ENCODE measurements at places on chromosomes 16 and 17. TPM values are rescaled to one million over a fixed set of nuclear protein-coding genes. Genes with fewer than 3 reads are reported as not detected.

HIRIP3 gene
- 11.5 TPM for total RNA-seq

CES3 gene
- 1.3 TPM for total RNA-seq

ZNF200 gene
- total RNA-seq, result 4.8 TPM

OR1F1 gene
- not detected for total RNA-seq

RHBDF1 gene
- total RNA-seq, result 0.75 TPM

KRTAP4-9 gene
- total RNA-seq, result not detected

HOXB2 gene
- 4.5 TPM for total RNA-seq

PRSS8 gene
- total RNA-seq, result not detected

VAT1L gene
- total RNA-seq, result not detected

METTL9 gene
- total RNA-seq, result 79.0 TPM

HBA2 gene
- not detected for total RNA-seq

CPHXL2 gene
- total RNA-seq, result not detected

ANKS4B gene
- total RNA-seq, result not detected

TBC1D3E gene
- total RNA-seq, result not detected

OMG gene
- 0.60 TPM for total RNA-seq

HSPB9 gene
- total RNA-seq, result not detected

CCL23 gene
- not detected for total RNA-seq

RTN4RL1 gene
- 0.90 TPM for total RNA-seq

CA10 gene
- 0.15 TPM for total RNA-seq

TMEM235 gene
- total RNA-seq, result not detected

FAM20A gene
- 0.42 TPM for total RNA-seq

SLC16A5 gene
- total RNA-seq, result 11.7 TPM

RNF227 gene
- 1.4 TPM for total RNA-seq

MPP3 gene
- not detected for total RNA-seq

NUPR1 gene
- 0.07 TPM for total RNA-seq

KRT17 gene
- not detected for total RNA-seq

RUNDC1 gene
- total RNA-seq, result 16.6 TPM

ARHGDIG gene
- not detected for total RNA-seq

ZNF319 gene
- 11.8 TPM for total RNA-seq

DPEP1 gene
- total RNA-seq, result not detected

ZDHHC7 gene
- 46.6 TPM for total RNA-seq

PMFBP1 gene
- total RNA-seq, result 1.6 TPM

TP53TG3F gene
- not detected for total RNA-seq

HIGD1B gene
- not detected for total RNA-seq

HOXB3 gene
- total RNA-seq, result 1.7 TPM
